ENCODE measurements at places on chromosomes 5 and 9.
A peak's percentile ranks its signal among the peaks of the same experiment; 100 is the strongest.

- no peak for DNase-seq
Measured at GRCh38 chr5:141543053-141543452, 54.2 kb downstream of the PCDHGC5 start.

DNA sequence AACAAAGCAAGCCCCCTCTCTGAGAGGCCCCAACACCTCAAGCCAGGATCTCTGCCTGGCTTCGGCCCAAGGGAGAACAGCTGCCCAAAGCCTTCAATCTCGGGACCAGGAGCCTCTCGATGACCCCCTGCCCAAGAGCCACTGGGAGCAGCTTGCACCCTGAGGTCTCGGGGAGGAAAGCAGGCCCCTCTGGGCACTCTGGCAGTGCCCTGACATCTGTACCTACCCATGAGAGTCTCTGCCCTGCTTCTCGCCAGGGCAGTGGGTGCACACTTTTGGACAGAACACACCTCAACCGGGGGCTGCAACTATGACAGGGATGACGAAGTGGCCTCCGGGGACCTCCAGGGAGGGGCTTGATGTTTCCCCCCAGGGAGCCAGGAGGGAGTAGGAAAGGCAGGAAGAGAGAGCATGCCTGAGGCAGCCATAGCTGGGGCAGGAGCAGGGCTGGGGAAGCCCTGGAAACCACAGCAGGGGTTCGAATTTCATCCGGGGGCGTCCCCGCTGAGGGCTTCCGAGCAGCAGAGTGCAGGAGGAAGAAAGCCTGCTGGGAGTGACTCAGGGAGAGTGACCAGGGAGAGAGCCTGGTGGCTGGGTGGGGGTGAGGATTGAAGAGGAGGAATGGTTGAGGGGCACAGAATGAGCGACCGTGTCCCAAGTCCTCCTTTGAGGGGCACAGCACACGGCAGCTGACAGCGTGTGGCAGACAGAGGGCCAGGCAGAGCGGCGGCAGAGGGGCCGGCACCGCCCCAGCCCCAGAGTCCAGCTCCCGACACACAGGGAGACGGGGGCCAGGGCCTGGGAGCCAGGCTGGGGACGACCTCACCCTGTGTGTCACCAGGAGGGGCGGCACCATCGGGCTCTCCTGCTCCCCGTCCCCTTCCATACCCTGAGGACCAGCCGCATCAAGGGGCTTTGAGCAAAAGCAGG lies 1.8 kb downstream of the LPCAT1 start:
- DNase-seq = no peak

- DNase-seq = peak; percentile 30
Measured at GRCh38 chr5:10892147-10892910, 131.3 kb upstream of the DAP start.

GRCh38 chr9:95277509-95277908 lies 40.0 kb downstream of the FANCC start:
- no peak for DNase-seq

DNA sequence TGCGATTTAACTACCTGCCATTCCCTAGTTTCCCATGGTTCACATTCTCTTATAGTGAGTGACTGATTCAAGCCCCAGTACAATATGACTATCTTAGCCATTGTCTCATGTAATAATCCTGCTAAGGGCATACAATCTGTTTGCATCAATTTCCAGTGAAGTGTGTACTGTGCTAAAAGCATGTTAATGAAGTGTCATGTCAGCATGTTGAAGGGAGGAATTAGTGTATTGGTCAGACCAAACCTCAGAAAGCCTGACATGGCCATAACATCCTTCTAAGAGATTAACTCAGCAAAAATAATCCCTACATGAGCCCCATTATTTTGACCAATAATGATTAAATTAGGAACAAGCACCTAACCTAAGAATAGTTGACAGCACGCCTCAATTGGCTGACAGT lies 442.4 kb downstream of the ENC1 start:
- no peak for DNase-seq

GRCh38 chr5:7606840-7607465 lies 211.0 kb downstream of the ADCY2 start:
- DNase-seq = no peak

DNA sequence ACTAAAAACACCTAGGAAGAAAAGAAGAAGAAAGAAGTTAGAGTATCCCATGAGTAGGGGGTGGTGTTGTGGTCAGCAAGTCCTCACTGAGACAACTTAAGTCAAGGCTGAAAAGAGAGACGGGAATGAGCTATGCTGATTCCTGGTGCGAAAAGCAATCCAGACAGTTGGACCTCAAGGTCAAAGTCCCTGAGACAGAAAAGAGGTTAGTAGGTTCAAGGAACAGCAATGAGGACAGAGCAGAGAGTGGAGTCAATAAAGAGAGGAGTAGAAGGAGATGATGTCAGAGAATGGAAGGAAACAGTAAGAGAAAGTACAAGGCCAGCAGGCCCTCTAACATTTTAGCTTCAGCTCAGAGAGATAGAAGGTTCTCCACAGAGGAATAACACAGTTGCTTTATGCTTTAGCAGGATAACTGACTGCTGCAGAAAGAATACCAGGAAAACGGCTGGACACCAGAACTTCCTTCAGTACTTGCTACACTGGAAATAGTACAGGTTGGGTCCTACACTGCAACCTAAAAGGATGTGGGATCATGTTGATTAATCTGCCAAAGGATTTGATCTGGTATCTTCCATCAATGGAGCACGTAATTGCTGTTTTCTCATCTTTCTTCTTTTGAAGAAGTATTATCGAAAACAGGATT lies 43.6 kb downstream of the GNAQ start:
- peak; percentile 57 for DNase-seq

GRCh38 chr5:157116483-157116954 lies 7.7 kb upstream of the HAVCR2 start:
- no peak for DNase-seq

Measured in OCI-M1 (cell line).